ENCODE measurements at places on chromosomes 2 and 18.

- DNase-seq: peak; percentile 56
These were observed 3.5 kb downstream of the CDK5R2 start for GRCh38 chr2:218962859-218963492.

- DNase-seq: no peak
These were observed 42.6 kb upstream of the ASXL2 start for GRCh38 chr2:25920786-25921415.

- DNase-seq: no peak
These were observed 152.1 kb downstream of the SPP2 start for GRCh38 chr2:234202601-234203000.

GRCh38 chr2:201357221-201357620, at the start of gene FLACC1:
TSS of gene FLACC1 (minus strand) at chr2:201357345. CDS start at chr2:201351404, 5,941 bp downstream.
- no peak for DNase-seq

GRCh38 chr2:231709636-231709980, 1.3 kb downstream of the PTMA start:
- DNase-seq: peak; percentile 29

- no peak for DNase-seq
These were observed 61.1 kb upstream of the THOC1 start for GRCh38 chr18:328928-329327.

DNA sequence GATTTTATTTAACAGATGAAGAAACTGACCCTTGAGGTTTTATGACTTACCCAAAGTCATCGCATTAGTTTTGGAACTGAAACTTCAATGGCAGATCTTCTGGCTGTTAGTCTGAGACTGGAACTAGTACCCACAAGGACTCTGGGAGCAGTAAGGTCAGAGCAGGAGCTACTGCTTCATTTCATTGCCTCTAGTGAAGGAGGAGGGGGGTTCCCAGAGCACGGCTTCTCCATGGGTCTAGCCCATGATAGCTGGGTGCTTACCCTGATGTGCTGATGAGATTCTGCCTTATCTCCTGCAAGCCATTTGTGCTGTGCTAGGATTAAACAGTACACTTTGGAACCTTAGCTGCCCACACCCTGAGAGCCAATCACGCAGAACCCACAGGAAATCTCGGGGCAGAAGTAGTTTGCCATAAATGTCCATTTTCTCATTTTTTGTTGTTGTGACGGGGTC, 5.4 kb upstream of the RNASEH1 start:
- DNase-seq: no peak

- no peak for DNase-seq
These were observed 38.8 kb downstream of the TMEM178A start for GRCh38 chr2:39704540-39704939.

GRCh38 chr2:160294339-160294803, 94.3 kb upstream of the ITGB6 start:
- DNase-seq: no peak

- DNase-seq: no peak
These were observed 88.3 kb upstream of the CCDC68 start for GRCh38 chr18:55047546-55047945.

- no peak for DNase-seq
These were observed 113.8 kb downstream of the ARHGAP28 start for GRCh38 chr18:6843308-6843707.

DNA sequence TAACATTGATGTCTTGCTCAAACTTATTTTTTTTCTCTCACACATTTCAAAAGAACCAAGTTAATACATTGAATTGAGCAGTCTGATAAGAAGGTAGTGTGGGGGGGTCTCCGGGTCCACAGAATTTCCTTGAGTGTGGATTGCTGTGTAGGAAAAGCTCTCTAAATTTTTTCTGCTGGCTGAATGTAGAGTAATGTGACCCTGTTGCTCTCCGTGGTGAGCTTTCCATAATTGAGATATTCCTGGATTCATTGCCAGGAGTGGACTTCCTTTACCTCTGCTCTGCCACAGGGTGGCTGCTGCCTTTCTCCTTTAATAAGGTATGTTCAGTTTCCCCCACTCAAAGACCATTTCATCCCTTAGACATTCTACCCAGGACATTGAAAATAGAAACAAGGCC, 50.9 kb downstream of the PKP4 start:
- DNase-seq: no peak

DNA sequence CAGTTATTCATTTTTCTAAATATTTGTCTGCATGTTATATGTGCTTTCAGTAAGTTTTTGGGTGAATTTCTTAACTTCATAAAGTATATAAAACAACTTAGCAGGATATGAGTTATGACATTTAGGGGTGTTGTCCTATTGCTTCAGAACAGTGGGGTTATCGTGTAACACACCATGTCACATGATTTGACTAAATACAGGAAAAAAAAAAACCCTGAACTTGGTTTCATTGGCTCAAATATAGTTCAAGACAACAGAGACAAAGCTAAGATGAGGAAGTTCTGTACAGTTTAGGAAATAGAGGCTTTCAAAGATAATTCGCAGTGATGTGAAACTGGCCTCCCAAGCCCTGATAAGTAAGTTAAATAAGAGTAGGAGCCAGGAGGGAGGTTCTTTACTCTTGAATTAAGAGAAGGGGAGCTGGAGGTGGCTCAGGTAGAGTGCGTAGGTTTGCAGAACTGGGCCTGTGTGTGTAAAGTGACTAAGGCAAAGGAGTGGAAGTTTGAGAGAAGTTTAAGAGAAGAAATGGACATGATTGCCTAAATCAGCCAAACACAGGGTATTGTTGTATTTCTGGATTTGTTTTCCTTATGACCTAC, 53.9 kb downstream of the LIMS1 start:
- no peak for DNase-seq

GRCh38 chr18:32764611-32765244, 8.1 kb downstream of the KLHL14 start:
- no peak for DNase-seq

DNA sequence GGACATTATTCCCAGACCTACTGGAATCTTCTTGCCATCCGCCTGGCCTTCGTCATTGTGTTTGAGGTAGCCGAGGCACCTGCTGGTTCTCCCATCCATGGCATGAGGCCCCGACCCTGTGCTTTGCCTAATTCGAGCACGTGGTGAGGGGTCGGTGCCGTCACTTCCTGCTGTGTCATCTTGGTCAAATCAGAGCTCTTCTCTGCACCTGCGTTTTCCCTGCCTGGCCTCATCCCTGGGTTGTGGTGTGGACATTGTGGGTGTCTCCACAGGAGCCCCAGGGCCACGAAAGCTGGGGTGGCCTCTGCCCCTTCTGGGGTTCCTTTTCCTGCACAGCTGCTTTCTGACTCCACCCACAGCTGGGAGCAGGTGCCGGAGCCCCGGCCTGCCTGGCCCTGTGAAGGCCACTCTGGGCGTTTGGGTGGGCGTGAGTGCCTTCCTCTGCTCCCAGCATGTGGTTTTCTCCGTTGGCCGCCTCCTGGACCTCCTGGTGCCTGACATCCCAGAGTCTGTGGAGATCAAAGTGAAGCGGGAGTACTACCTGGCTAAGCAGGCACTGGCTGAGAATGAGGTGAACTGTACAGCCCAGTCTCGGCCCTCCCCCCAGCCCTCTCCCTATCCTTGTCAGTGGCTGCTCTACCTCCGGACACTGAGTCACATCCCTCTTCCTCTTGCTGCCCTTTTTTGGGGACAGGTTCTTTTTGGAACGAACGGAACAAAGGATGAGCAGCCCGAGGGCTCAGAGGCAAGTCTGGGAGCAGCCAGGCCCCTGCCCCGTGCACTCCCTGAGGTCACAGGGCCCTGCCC, 34.9 kb downstream of the ANO7 start:
- DNase-seq: no peak

DNA sequence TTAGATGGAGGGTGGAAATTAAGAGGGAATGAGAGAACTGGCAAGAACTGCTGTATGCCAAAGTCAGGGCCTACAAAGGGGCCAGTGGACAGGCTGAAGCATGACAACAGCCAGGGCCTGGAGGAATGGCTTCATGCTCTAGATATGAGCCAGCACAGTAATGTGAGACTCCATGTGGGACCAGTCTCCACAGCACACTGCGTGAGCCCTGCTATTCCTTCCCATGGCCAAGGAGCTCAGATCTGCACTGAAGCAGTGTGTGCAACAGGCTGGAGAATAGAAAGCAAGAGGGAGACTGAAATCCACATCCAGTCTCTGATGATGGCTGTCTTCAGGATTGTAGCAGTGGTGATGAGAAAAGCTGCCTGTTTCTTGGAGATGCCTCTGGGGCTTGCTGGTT, 162.8 kb downstream of the TPGS2 start:
- no peak for DNase-seq

All from T-helper 17 cell (primary cell).